ENCODE measurements at places on chromosomes 3 and 15.

DNA sequence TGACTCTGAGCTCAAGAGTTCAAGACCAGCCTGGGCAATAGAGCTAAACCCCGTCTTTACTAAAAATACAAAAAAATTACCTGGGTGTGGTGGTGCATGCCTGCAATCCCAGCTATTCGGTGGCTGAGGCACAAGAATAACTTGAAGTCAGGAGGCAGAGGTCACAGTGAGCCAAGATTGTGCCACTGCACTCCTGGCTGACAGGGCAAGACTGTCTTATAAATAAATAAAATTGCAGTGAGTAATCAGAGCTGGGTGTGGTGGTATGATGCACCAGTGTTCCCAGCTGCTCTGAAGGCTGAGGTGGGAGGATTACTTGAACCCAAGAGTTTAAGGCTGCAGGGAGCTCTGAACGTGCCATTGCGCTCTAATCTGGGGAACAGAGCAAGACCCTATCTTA lies 55.9 kb upstream of the GCNT3 start:
- DNase-seq, result no peak

DNA sequence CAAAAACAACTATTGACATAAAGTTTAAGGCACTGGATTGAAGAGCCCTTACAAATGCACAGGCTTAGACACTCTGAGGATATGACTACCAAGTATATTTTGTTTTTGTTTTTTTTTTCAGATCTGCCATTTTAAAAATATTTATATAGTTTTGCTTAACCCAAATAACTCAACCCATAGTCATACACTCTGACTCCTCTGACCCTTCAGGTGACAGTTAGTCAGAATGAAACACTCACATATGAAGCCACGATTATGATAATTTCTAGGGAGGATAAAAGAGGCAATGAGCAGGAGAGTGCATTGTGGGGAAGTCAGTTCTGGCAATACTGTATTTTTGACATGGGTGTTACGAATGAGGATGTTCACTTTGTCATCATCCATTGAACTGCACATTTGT lies 774.7 kb downstream of the MECOM start:
- no peak for DNase-seq

DNA sequence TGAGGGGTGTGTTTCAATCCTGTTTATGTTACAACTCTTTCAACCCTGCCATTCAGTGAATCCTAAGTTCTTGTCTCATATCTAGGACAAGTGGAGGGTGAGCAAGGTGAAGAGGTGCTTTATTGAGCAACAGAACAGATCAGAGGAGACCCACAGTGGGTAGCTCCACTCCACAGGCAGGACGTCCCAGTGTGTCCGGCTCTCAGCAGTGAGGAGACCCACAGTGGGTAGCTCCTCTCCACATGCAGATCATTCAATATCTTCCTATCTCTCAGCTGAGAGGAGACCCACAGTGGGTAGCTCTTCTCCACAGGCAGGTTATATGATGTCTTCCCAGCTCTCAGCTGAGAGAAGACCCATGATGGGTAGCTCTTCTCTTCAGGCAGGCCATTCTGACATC lies 556.7 kb downstream of the SI start:
- no peak for DNase-seq

DNA sequence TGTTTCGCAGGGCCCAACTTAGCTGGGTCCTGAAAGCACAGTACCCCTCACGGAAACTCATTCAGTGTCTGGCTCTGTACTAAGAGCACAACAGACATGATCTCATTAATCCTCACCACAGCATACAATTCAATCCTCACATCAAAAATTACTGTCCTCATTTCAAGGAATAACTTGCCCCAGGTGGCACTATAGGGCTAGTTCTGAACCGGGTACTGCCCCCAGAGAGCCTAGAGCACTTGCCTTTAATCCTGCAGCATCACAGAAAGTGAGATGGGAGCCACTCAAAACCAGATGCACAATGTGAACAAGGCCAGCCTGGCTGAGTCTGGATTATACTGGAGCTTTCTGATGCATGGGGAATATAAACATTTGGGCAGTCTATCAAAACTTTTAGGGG lies 122.6 kb downstream of the OSBPL10 start:
- DNase-seq, result no peak

DNA sequence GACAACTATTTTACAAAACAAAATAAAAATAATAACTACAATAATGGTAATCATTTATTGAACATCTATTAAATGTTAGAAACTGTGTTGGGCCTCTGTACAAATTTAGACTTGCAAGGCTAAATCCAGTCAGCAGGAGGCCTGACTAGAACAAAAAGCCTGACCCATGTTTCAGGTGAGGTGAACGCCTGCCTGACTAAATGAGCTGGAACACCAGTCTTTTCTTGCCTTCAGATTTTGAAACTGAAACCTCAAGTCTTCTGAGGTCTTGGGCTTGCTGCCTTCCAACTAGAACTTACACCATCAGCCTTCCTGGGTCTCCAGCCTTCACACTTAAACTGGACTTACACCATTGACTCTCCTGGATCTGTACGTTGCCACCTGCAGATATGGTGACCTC lies 706.9 kb downstream of the TBL1XR1 start:
- no peak for DNase-seq

DNA sequence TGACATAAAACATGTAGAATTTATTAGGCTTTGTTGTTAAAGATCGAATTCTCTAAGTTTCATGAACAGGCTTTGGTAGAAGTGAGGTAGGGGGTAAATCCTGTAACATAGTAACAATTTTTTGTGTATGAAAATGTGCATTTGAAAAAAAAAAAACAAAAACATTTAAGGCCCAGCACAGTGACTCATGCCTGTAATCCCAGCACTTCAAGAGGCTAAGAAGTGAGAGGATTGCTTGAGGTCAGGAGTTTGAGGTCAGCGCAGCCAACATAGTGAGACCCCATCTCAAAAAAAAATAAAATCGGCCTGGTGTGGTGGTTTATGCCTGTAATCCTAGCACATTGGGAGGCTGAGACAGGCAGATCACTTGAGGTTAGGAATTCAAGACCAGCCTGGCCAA lies 26.8 kb upstream of the PPP4R2 start:
- DNase-seq, result no peak

DNA sequence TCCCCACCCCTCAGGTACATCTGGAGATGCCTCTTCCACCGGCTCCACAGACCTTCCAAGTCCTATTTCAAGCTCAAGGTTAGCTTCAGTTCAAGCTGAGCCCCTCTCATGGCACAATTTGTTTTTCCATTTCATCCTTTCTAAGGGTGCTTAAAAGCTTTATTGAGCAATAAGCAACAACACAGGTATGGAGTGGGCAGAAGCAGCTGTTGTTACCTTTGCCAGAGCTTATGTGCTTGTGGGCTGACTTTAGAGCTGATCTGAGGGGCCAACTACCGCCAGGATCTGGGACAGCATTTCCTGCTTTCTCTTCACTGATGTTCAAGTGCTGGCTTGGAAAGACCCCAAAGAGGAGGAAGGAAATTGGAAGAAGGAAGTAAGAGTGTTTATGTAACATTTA lies 140.0 kb upstream of the KLHL25 start:
- DNase-seq, result no peak

GRCh38 chr3:10495003-10495402 lies 10.4 kb downstream of the ATP2B2 start:
- DNase-seq, result no peak

DNA sequence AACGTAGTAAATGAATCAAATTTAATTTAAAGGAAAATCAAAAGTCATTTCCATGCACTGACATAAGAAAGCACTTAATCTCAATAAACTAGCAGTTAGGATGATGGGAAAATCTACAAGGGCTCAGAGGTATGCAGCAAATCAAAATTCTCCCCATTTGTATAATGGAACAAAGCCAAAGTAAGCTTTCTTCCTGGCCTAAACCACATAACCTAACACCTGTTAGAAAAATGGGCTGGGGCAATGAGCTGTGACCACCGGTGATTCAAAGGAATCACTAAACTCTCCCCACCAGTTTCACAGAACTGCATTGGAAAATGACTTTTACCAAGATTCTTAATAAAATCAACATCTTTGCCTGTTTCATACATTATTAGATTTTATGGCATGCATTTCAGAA lies 1024.3 kb downstream of the FHIT start:
- no peak for DNase-seq

GRCh38 chr3:125051715-125052581 lies 3.8 kb downstream of the HEG1 start:
- peak; percentile 50 for DNase-seq

GRCh38 chr3:175270198-175270837 lies 411.2 kb downstream of the NAALADL2 start:
- no peak for DNase-seq

DNA sequence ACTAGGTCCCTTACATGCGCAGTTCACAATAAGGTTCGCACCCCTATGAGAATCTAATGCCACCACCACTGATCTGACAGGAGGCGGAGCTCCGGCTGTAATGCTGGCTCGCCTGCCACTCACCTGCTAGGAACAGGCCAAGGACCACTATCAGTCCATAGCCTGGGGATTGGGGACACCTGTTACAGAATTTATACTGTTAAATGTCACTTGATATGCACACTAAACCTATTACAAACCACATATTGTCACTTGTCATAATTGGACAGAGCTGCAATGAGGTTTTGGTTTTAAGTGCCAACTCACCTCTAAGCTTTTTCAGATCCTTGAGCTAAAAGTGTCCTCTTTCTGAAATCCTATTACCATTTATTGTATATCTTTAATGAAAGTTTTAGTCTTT lies 507.9 kb upstream of the TPRG1 start:
- no peak for DNase-seq

- no peak for DNase-seq
These were observed 258.4 kb downstream of the UACA start for GRCh38 chr15:70504988-70505387.

GRCh38 chr15:89364341-89364740 lies 29.7 kb upstream of the POLG start:
- DNase-seq, result no peak

DNA sequence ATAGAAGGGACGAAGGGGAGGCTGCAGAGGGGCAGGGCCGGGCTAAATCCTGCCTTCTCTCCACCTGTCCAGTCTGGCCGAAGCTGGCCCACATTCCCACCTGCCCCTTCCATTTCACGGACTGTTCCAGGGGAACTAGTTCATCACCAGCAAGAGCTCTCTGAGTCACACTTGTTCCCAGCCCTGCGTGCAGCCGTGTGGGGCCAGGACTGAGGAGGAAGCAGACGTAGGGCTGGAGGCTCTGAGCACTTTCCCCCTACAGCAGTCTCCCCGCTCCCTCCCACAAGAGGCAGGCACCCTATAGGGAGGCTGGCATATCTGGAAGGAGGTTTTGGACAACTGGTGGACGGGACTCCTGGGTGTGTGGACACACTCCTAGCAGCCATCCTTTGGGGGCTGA lies 3.0 kb downstream of the ITIH4 start:
- no peak for DNase-seq

DNA sequence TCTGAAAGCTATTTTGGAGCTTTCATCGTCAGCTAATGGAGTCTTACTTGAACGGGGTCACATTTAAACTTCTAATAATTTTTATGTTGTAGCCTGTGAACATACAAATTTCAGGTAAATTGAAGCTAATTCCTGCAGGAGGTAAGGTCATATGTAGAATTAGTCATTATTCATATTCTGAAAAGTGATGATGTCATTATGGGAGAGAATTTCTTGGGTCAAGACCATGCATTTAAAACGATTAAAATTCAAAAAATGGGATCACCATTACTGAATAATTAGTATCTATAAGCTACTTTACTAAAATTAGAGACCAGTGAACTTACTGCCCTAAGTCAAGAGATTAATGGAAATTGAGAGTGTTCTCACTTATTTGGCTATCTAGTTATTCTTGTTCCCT lies 120.4 kb downstream of the CHL1 start:
- DNase-seq, result no peak

DNA sequence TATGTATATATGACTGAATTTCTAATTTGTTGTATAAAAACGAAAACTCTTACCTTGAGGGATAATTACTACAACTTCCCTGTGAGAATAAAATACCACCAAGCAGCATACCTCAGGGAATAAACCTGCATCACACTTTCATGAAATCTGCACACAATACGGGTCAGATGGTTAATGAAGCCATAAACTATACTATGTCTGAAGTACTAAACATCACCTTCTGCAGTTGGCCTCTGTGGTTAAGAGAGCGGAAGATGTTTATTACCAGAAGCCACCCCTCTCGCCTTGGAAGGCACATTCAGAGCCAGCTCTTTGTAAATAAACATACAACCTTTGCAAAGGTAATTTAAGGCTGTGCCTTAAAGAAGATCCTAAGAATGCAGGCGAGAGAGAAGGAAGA lies 462.1 kb upstream of the NR2F2 start:
- no peak for DNase-seq

DNA sequence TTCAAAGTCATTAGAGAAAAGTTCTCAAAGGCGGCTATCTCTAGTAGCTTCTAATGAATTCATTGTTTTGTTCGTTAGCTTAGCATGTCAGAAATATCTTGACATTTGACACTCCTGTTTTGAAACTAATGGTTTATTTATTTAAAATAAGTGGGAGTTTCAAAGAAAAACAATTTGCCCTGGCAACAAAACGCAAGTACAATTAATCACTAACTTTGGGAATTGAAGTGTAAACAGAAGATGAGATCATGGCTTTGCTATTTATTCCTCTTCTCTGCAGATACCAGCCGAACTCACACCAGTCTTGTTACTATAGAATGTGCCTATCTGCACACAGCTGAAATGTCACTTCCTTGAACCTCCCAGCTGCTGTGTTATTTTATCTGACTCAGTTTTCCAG lies 27.5 kb downstream of the MASP1 start:
- no peak for DNase-seq

- DNase-seq, result no peak
These were observed 281.9 kb downstream of the RAP2B start for GRCh38 chr3:153443961-153444360.

- no peak for DNase-seq
These were observed 17.6 kb downstream of the EFCC1 start for GRCh38 chr3:129018751-129019150.

All from stimulated activated CD4-positive, alpha-beta T cell treated with anti-CD3 and anti-CD28 coated beads, Interleukin-12 subunit alpha, Interleukin-12 subunit beta, amount 100 ng/mL, for 24 hours (primary cell).